Myocyte (in vitro differentiated cells): ENCODE measurements at places on chromosomes 16 and 17. TPM values are rescaled to one million over a fixed set of nuclear protein-coding genes. Genes with fewer than 3 reads are reported as not detected.
A peak's percentile ranks its signal among the peaks of the same experiment; 100 is the strongest.

GRCh38 chr17:29495011-29495410 is 71.8 kb downstream of the ABHD15 start:
- no peak for DNase-seq

Gene LGALS9B
- not detected in 2 replicates for total RNA-seq

Gene IRF8
- total RNA-seq, result not detected in 2 replicates

- peak; percentile 86 for DNase-seq
Observed at GRCh38 chr17:81553616-81554181, 1.5 kb upstream of the FAAP100 start.

DNA sequence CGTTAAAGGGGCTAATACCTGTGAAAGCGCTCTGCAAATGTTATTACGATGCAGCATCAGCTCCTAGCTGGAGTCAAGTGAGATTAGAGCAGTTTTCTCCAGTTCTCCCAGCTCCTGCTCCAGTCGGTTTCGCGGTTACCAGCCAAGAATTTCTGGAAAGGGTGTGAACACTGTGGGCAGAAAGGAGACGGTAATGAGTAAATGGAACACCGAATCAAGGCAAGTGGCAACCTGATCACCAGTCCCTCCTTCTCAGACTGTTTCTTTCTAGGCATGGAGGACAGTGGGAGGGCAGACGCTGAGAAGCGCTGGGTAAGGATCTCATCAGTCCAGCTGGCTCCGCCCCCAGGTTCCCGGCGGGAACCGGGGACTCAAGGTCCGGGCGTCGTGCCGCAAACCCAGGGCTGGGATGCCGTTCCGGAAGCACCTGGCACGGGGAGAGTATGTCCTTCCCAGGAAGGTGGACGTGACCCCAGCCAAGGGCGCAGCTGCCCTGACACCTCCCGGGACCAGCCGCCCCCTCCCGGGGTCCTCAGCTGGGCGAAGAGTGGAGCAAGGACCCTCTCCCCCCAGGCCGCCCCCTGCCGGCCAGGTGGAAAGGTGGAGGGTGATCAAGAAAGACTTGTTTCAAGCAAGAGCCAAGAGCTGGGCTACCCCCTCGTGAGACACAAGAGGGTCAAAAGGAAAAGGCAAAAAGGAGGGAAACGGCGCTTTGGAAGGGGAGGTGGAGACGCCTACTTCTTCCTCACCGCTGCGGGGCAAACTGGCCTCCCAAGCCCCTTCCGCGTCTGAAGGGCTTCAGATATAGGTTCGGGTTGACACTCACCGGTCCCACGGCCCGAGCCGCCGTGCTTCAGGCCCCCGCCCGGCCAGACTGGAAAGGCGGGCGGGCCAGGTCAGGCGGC is 481 bp downstream of the MYO19 start:
- peak; percentile 60 for DNase-seq

GRCh38 chr16:54116124-54116655 is 170.4 kb downstream of the IRX3 start:
- DNase-seq, result no peak

Gene ODAD4
- total RNA-seq, result 0.57 and 1.8 TPM in 2 replicates

DNA sequence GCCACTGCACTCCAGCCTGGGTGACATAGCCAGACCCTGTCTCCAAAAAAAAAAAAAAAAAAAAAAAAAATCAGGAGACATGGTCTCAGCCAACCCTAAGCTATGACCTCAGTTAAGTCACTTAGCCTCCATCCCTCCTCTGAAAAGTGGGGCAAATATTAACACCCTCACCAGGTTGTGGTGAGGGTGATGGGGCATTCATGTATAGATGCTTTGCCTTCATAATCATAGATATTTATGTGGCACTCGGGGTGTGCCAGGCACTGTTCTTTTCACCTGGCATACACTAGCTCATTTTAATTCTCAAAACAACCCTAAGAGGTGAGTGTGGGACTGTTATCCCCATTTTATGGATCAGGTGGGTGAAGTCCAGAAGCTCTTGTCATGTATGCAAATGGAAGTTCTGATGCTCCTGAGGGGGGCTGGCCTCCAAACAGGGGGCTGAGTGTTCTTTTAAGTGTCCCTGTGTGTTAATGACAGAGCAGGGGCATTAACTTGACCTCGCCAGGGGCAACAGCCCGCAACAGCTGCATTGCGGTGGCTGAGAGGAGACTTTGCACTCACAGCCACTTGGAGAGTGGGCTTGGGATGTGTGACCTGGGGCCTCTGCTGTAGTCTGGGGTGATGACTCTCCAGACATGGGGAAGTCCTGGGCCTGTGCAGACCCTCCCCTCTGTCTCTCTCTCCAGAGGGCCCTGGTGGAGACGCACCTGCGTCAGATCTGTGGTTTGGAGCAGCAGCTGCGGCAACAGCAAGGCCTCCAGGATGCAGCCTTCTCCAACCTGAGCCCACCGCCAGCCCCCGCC is 4.1 kb downstream of the TBKBP1 start:
- DNase-seq, result no peak

DNA sequence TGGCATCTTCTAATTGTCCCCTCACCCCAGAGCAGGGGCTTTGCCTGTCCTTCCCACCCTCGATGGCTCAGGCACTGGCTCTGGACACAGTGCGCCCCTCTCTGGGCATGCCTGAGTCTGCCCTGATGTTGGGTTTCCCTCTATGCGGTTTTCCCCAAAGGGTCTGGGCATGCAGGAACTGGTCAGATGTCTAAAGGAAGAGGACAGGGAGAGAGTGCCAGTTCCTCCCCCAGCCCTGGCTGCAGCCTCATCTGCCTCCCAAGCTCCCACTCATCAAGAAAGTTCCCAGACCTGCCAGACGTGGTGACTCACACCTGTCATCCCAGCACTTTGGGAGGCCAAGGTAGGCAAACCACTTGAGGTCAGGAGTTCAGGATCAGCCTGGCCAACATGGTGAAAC is 41.3 kb upstream of the PABPN1L start:
- peak; percentile 68 for DNase-seq

GRCh38 chr17:79609049-79609589 is 1.7 kb downstream of the RBFOX3 start:
- DNase-seq, result no peak

DNA sequence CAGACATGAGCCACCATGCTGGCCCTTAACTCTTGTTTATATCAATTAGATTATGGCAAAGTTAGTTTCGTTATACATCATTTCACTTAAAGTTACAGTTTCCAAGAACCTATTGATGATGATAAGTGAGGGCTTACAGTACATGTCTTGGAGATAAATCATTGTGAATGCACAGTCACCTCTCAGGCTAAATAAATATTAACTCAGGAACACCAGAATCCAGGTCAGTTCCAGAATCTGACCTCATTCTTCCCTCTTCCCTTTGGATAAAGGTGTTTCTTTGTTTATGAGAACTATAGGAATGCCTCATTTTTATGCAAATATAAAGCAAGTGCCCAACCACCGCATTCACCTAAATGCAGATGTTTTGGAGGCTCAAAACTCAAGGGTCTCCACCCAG is 48.4 kb upstream of the CRYM start:
- no peak for DNase-seq

Gene CAVIN1
- total RNA-seq, result 346 and 373 TPM in 2 replicates

Gene SLC12A3
- total RNA-seq, result 0.16 TPM in 1 of 2 replicates, not detected in the other

Gene KSR1
- total RNA-seq, result 11.7 and 13.9 TPM in 2 replicates

DNA sequence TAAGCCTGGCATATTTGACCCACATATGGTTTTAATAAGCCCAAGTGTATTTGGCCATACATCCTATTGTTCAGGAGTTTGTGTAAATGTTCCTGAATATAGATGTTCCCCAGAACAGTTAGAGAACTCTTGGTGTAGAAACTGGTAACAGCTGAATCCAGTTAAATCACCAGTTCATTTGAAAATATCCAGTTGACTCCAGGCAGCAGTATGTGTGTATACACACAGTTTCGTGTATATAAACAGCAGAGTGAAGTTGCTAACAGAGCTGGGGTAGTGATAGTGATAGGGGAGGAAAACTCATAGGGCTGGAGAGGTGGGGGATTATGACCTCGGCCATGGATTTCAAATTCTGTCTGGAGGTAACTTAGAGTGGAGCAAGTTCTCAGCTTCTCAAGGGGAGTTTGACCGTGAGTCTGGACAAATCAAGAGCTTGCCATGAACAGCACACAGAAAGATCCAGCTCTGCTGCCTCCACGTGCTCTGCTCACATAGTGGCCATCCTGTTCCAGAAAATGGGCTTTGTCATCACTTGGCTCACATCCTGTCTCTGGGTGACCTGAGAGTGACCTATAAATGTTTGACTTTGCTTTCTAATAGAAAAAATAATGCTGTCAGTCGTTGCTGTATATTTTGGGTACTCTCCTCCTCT is 30.6 kb upstream of the MMD start:
- peak; percentile 39 for DNase-seq

GRCh38 chr17:11353601-11354000 is 112.6 kb downstream of the SHISA6 start:
- no peak for DNase-seq

GRCh38 chr16:85832570-85833218 is 33.2 kb downstream of the COX4I1 start:
- no peak for DNase-seq

DNA sequence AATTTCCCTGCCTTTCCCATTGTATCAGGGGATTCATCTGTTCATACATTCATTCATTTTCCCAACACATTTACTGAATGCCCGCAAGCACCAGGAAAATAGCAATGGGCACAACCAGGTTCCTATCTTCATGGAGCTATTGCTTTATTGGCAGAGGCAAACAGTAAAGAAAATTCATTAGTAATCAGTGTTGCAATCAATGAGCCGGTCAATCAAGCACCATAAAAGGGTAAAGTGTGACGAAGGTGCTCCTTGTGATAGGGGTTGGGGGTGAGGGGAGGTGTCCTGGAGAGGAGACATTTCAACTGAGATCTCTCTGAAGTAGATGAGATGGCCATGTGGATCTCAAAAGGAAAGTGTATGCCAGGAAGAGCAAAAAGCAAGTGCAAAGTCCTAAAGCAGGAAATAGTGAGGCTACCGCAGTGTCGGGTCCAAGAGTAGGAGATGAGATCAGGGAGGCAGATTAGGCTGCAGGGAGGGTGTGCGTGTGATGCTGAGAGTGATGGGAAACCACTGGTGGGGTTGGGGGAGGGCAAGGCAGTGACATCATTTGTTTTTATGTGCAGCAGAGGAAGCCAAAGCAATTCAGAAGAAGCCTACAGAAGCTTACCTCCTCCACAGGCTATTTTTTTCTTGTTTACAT is 28.4 kb downstream of the CDH13 start:
- DNase-seq, result peak; percentile 89

DNA sequence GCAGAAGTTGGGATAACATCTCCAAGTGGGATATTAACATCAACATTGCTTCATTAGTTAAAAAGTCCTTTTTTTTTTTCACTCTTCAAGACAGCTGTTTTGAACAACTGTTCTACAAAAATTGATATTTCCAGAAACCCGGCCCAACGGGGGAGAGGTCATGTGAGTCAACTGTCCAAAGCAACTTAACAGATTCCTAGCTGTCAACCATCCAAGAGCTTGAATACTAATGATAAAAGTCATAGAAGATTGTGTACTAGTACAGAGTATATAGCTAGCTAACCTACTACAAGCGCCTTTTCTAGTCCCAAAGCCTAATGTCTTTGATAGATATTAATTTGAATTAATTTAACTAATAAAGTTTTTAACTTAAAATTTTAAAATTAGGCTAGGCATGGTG is 172.0 kb downstream of the CYB561 start:
- peak; percentile 88 for DNase-seq

Gene NPIPB6
- 0.56 and 1.1 TPM in 2 replicates for total RNA-seq

DNA sequence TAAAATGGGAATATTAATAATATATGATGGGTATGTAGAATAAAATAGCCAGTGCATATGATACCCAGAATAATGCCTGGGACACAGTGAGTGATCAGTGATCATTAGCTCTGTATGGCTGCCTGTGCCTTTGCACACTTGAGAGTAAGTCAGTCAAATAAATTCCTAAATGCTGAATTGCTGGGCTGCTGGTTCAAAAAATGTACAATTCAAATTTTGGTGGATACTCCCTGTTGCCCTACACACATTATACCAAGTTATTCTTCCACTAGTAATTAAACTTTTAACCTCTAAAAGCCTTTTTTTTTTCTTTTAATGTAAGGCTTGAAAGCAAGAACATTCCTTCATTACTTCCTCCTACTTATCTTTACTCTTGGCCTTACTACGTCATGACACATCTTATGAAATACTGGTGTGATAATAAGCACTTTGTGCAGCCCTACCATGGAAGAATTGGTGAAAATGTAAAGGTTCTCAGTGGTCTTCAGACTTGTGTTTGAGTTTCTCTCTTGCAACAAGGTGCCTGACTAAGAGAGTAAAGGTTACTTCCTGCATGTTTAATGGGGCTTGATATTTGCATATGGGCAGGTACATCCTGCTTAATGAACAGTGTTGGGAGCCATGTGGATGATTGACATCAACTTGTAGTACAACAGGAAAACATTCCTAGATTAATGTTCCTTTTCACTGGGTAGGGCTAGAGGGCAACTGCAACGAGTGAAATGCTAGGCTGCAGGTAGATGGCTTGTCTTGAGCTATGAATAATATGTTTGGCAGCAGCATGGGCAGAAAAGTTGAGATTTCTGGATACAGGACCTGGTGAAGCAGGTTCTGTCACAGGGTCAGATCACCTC is 84.3 kb downstream of the PRKCA start:
- DNase-seq, result no peak

GRCh38 chr16:17270111-17270510 is 200.6 kb downstream of the XYLT1 start:
- DNase-seq, result no peak

GRCh38 chr16:2475413-2476344 is 752 bp downstream of the TBC1D24 start:
- DNase-seq, result no peak

Gene KIF18B
- total RNA-seq, result 0.03 TPM in 1 of 2 replicates, not detected in the other

Gene HLF
- 0.37 and 0.88 TPM in 2 replicates for total RNA-seq

DNA sequence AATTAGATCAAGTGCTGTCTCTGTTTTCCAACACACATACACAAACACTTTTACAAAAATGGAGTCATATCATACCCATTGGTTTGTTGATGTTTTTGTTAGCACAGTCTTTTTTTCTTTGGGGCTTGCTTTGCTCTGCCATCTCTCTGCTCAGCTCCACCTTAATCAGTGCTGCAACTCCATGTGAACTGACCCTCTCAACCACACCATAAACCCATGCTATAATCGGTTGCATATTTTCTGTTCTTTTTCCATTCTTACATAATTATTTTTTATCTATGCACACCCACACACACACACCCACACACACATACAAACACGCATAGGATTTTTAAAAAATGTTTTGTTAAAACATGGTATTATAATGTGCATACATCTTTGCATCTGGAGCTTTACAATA is 91.0 kb upstream of the CDH13 start:
- DNase-seq, result no peak
